ENCODE measurements at places on chromosomes 16 and 17.
A peak's percentile ranks its signal among the peaks of the same experiment; 100 is the strongest.

GRCh38 chr16:85625485-85626117 lies 12.5 kb downstream of the GSE1 start:
- DNase-seq, result no peak

DNA sequence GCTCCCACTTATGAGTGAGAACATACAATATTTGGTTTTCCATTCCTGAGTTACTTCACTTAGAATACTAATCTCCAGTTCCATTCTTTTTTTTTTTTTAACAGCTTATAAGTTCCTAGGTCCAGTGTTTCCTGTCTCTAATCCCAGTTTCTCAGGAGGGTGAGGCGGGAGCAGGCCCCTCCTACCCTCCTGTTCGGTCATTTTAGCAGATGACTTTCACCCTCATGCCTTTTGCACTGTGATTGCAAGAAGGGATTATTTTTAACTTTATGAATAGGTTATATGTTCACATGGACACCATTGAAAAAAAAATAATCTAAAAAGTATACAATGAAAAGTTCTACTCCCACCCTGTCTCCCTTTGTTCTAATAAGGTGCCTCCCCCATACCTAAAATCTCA lies 47.6 kb downstream of the CDH1 start:
- DNase-seq, result no peak

- no peak for DNase-seq
Measured at GRCh38 chr17:6755281-6755680, 565 bp upstream of the XAF1 start.

GRCh38 chr17:7794075-7794663 lies 39.8 kb upstream of the KDM6B start:
- DNase-seq, result no peak

DNA sequence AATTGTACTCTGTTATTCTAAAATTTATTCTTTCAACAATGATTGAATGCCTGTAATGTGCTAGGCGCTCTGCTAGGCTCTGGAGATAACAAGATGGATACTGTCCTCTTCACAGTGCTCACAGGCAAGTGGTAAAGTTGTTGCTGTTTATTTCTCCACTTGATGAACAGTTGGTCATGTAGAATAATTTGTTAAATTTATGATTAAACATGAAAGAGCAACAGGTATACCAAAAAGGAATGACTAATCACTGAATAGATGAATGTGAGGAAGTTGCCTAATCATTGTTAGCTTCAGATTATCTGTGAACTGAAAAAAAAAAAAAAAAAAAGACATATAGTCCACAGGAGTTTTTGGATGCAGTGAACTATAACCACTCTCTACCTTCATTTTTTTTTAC lies 62.3 kb downstream of the NFATC3 start:
- no peak for DNase-seq

DNA sequence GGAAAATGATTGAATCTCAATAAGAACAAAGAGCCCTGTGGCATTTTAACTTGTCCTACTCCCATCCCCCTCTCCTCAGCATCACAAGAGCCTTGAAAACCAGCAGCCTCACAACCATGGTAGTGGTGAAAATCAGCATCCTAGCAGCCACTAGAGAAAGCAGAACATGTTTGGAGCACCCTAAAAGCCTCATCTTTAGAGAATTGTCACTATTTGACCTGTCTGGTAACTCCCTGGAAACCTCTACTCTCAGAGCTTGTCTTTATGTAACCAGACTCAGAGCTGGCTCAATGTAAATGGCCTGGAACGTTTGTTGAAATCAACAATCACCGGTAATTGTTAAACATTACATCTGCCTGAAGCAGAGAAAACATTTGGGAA lies 70.8 kb downstream of the MMD start:
- no peak for DNase-seq

GRCh38 chr17:72618001-72618509 lies 474.4 kb downstream of the SLC39A11 start:
- DNase-seq, result no peak

GRCh38 chr17:73650617-73651200 lies 6.5 kb upstream of the SDK2 start:
- DNase-seq, result no peak

GRCh38 chr16:29649588-29650494 lies 13.2 kb upstream of the SPN start:
- no peak for DNase-seq

- no peak for DNase-seq
Measured at GRCh38 chr16:805474-805873, 4.9 kb upstream of the GNG13 start.

DNA sequence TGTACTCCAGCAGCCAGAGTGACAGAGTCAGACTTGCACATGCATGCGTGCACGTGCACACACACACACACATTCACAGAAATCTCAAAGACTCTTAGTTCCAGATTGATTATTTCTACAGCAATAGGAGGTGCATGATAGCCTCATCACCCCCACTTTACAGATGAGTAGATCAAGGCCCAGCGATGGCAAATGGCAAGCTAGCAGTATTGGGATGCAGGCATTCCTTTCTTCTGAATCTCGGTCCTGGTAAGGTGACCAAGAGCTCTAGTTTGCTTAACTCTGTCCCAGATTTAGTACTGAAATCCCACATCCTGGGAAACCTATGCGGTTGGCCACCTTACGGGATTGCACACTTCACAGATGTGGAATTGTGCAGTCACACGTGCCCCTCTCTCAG lies 38.6 kb downstream of the ITGAM start:
- DNase-seq, result no peak

GRCh38 chr16:49866595-49867071 lies 10.7 kb upstream of the ZNF423 start:
- DNase-seq, result no peak

DNA sequence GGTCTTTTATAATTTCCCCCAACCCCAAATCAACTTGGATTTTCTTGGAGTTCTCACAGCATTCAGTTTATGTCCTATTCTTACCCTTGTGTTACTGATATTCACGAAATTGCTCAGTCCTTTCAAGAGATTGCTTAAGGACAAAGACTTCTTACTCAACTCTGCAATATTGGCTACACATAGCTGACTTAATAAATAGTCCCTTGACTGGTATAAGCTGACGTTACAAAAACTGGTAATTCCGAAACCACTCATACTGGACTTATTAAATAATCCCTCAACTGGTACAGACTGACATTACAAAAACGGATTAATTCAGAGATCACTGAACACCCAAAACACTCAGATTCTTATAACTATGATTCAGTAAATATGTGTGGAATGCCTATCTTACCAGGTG lies 860 bp downstream of the TIGD7 start:
- no peak for DNase-seq

DNA sequence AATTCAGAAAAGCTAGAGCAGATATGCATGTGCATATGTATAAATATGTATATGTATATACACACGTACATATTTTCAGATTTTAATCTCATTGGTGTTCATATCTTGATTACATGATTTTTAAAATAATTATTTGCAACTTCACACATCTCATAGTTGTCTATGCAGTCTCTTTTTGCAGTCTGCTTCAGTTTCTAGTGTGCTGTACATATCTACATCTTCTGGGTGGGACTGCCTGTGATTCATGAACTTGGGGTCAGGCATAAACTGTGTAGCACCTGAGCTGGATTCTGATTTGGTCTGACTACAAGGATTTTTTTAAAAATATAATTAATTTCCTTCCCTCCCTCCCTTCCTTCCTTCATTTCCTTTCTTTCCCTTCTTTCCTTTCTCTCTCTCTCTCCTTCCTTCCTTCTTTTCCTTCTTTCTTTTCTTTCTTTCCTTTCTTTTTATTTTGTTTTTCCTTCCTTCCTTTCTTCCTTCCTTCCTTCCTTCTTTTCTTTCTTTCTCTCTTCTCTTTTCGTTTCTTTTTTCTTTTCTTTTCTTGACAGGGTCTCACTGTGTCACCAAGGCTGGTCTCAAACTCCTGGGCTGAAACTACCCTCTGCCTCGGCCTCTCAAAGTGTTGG lies 96.5 kb downstream of the TANGO6 start:
- no peak for DNase-seq

DNA sequence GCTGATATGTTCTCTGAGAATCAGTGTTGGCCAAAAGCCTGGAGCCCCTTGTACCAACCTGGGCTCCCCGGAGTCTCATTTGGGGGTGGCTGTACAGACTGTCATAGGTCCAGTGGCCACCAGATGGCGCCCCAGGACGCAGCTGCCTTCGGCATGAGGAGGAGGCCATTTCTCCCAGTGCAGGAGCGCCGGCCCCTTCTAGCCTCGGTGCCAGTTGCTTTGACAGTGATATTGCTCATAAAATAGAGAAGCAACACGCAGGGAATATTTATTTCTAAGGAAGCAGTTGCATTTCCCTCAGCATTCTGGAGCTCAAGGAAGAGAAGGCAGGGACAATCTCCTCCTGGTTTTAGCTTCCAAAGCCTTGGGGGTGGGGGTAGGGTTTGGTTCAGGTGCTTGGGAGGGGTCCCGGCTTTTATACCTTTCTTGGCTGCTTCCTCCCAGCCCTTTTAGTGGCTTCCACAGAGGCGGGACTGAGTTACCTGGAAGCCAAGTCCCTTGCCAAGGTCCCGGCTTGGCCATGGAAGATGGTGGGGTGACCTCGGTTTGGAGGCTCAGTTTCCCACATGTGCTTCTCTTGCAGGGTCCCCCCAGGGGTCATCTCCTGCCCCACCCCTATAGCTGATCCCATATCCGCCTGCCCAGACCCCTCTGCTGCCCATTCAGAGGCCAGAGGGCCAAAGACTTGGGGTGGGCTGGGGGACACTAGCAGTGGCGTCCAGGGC lies 117.8 kb upstream of the CDC42EP4 start:
- DNase-seq, result peak; percentile 59

GRCh38 chr17:33905338-33905800 lies 349.7 kb upstream of the CCL2 start:
- DNase-seq, result no peak

Data from right renal cortex interstitium (tissue), 3 donors.